ENCODE measurements at places on chromosomes 4 and X.

DNA sequence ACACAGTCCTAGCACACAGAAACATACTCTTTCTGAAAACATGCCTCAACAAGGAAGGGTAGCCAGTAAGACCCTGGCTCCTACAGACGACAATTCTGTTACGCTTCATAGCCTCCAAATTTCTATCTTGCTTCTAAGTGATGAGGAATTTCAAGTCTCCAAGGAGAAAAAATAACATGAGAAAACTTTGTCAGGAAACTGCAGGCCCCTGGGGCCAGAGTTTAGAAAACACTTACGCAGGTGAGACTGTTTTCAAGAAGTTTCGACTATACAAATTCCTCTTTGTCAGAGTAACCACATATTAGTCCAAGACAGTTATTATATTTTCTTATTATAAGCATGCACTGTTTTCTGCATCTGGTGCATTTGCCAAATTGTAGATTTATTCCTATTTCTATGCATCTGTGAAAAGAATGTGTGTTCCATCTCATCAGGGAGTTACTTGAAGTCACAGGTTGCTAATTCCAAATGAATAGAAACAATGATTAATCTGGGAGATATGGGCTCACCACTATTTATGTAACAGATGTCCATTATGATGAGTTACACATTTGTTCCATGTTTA is 30.3 kb upstream of the HCCS start:
- no peak for DNase-seq

GRCh38 chr4:187929024-187929423 is 66.5 kb upstream of the ZFP42 start:
- DNase-seq: no peak

DNA sequence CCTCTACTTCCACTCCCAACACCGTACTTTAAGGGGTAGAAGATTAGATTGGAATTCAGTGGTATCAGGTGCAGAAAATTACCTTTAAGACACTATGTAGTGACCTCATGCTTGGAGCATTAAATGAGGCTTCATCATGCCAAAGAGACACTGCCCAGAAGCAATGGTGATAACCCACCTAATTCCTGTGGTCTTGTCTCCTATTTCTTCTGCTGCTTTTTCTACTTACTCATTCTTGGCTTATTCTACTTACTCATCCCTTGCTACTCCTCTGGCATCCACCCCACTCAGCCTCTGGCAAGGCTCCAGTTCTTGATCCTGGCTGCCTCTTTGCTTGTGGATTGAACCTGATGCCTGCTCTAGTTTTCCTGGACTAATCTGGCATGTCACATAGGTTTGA is 62.3 kb upstream of the ADAMTS3 start:
- DNase-seq: peak; percentile 67

DNA sequence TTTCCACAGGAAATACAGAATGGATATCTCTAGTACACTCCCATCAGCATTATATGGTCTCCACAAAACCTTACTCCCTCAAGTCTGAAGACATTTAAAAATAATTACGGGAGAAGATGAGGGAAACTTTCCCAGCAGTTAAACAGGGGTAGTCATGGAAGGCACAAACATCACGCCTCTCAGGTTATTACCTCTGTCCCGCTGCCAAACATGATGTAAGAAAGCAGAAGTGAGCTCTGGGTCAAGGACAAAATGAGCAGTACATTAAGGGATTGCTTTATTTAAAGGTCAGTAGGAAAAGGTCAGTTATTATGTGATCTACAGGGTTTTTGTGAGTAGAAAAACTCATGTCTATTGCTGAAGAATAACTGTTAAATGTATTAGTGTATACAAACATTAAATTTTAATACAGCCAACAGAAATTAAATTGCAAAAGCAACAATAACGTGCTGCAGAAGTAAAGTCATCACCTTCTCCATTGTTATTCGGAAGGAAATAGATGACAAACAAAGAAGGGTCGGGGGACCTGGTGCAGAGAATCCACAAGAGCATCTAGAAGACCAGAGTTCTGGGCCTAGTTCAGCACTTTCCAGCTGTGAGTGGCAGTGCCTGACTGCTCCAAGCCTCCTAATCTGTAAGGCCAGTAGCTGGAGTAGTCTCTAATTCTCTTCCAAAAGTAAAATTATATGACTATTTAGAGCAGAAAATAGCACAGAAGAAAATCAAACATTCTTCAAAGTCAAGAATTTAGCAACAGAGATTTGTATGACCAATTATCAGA is 171.2 kb downstream of the PPP3CA start:
- peak; percentile 65 for DNase-seq

GRCh38 chrX:136665258-136665900 is 17.4 kb downstream of the CD40LG start:
- no peak for DNase-seq

GRCh38 chr4:55830716-55831115 is 11.1 kb downstream of the EXOC1L start:
- DNase-seq: no peak

DNA sequence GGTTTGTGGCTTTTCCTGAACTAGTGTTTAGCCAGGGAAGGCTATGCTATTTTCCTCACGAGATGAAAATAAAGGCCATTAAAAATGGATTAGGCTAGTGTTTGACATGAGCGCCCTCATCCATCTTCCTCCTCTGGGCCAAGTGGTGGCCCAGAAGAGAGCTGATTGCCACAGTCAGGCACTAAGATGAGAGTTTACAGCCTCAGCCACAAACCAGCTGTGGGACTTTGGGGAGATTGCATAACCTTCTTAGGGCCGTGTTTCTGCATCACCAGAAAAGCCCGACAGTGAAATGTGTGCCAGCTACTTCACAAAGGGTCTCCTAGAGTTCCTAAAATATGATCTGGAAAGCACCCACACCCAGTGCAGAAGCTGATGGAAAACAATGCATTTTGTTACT is 42.3 kb upstream of the LNX1 start:
- DNase-seq: peak; percentile 75

DNA sequence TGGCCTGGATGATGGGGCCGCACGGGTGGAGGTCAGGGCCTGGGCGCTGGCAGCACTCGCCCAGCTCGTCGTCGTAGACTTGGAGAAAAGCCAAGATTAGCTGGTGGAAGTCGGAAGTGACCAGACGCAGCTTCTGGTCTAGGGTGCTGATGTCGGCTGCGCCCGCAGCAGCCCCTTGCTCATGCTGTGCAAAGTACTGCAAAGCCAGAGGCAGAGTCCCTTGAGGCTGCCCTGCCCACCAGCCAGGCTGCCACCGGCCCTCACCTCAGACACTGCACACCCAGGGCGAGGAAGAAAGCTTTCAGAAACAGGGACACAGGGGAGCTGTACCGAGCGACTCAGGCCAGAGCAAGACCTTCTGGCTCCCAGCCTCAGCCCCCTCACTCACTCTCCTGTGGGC is 9.7 kb upstream of the TREX2 start:
- DNase-seq: no peak

DNA sequence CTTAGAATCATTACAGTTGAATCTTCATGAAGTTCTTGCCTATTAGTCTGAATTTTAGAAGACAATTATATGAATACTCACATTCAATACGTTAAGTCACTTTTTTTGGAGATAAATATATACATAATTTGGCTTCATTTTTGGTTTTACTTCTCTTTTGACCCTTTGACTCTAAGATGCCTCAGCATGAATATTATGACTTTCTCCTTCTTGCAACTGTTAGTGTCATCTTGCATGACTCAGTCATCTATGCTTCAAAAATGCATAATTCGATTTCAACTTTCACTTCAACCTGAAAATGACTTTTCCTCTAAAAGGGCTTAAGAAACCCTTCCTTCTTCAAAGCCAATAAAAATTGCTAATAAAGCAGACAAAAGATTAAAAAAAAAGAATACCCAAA is 1427.5 kb downstream of the ADGRL3 start:
- no peak for DNase-seq

- peak; percentile 89 for DNase-seq
Observed at GRCh38 chr4:151325111-151325948, at the start of gene SH3D19. Gene SH3D19 (minus strand): TSS chr4:151325605. CDS start chr4:151325352, 253 bp downstream.

- no peak for DNase-seq
Observed at GRCh38 chrX:17414839-17415238, 39.8 kb downstream of the NHS start.

GRCh38 chr4:15751153-15751552 is 27.0 kb upstream of the CD38 start:
- DNase-seq: no peak

- DNase-seq: no peak
Observed at GRCh38 chr4:78601013-78601412, 49.4 kb downstream of the ANXA3 start.

DNA sequence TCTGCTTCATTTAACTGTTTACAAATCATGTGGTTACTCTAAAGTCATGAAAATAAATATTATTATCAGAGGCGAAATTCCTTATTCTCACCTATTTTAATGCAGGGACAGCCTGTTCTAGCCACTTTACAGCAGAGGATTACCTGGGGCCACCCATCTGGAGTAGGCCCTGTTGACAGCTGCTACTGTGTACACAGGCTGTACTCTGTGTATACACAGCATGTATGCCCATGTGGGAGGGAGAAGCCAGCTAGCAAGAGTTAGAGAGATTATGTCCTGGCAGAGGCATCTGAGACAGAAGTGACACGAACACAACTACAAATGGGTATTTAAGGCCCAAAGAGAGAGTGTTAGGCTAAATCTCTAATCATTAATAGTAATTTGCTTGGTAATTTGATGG is 62.1 kb downstream of the GPRIN3 start:
- no peak for DNase-seq

DNA sequence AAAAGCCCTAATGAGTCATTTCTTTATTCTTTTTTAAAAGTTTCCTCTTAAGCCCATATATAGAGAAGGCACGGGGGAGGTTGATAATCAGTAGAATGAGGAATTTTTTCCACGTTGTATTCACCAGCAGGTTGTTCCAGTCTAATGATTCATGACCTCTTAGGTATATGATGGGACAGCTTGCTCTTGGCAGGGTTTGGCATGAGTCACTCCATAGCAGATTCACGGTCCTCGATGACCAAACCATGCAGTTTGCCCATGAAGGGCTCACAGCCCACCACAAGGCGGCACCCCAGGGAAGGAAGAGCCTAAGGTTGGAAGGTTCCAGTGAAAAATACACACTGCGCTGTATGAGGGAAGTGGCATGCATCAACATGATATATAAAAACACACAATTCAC is 623.8 kb upstream of the DIPK2B start:
- no peak for DNase-seq

DNA sequence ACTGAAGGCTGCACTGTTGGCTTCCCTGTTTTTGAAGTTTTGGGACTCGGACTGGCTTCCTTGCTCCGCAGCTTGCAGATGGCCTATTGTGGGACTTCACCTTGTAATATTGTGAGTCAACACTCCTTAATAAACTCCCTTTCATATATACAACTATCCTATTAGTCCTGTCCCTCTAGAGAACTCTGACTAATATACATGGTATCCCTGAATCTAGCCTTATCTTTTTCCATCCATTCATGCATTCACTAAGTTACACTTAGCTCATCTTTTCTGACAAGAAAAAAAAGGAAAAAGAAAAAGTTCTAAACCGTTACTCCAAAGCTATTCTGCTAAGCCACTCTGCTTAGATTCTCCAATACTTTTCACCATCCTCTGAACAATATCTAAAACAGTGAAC is 1260.2 kb upstream of the PCDH7 start:
- no peak for DNase-seq

DNA sequence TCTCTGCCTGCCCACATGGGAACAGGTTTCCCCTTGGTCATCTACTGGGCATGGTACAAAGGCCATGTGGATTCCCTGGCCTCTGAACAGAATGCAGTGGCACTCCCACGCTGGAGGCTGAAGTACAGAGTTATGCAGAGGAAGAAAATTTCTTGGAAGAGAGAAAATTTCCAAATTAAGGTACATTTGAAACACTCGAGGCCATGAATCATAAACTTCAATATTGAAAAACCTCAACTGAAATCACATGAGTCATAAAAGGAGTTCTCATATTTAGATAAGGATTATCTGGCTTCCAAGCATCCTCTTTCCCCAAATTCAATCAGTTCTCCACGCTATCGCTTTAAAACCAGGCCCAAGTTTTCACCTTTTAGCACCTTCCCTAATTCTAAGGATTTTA is 28.1 kb upstream of the TXK start:
- DNase-seq: no peak

- no peak for DNase-seq
Observed at GRCh38 chr4:41709844-41710481, 38.6 kb downstream of the PHOX2B start.

DNA sequence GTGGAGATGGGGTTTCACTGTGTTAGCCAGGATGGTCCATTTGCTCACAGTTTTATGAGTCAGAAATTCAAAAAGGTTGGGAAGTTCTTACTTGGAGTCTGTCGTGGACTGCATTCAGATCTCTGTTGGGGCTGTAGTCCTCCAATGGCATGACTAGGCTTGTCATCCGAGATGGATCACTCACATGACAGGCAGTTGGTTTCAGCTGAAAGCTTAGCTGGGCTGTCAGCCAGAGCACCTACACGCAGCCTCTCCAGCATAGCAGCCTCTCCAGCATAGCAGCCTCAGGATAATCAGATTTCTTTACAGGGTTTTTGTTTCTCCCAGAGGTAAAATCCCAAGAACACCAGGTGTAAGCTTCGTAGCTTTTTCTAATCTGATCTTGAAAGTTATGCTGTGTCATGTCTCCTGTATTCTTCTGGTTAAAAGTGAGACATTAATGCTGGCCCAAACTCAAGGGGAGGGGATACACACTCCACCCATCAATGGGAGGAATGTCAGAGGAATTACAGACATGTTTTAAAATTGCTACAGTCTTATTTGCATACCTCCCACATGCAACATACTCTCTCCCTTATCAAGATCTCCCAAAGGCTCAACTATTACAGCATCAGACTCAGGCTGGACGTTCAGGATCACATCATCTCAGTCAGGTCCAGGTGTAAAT is 31.6 kb upstream of the SOD3 start:
- no peak for DNase-seq
